CD4-positive, alpha-beta T cell treated with Interferon alpha-2 for 1 hour (primary cell): ENCODE measurements at places on chromosomes 7 and 10.

DNA sequence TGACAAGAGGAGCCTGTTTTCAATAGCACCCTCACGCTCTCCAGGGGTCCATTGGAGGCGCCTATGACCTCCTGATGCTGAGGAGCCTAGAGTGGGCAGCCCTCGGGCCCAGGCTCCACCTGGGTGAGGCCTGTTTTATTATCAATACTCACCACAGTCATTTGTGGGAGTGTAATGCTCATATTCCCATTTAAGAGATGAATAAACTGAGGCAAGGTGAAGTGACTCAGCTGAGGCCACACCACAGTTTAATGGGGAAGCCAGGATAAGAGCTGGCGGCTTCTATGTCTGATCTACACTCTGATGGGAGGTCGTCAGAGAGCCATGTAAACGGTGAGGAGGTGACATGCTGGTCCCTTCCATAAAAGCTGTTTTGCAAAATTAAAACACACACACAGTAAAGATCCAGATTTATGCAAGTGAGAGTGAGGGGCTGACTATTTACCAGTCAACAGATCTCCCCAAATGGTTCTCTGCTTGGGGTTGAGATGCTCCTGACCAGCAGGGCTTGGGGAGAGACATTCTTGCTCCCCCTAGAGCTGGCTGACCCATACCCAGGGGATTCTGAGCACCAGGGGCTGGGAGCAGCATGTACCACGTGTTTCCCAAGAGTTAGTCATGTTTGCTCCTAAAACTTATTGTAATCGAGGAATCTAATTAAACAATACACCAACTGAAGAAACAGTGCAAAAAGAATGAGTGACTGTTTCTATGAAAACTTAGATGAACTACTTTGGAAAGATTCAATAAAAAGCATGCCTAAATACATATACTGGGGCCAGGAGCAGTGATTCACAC is 81.0 kb upstream of the INSIG1 start:
- DNase-seq, result no peak

GRCh38 chr7:131974671-131975070 is 418.2 kb upstream of the PODXL start:
- DNase-seq, result no peak

- no peak for DNase-seq
Measured at GRCh38 chr10:113752553-113752952, 1.1 kb downstream of the PLEKHS1 start.

DNA sequence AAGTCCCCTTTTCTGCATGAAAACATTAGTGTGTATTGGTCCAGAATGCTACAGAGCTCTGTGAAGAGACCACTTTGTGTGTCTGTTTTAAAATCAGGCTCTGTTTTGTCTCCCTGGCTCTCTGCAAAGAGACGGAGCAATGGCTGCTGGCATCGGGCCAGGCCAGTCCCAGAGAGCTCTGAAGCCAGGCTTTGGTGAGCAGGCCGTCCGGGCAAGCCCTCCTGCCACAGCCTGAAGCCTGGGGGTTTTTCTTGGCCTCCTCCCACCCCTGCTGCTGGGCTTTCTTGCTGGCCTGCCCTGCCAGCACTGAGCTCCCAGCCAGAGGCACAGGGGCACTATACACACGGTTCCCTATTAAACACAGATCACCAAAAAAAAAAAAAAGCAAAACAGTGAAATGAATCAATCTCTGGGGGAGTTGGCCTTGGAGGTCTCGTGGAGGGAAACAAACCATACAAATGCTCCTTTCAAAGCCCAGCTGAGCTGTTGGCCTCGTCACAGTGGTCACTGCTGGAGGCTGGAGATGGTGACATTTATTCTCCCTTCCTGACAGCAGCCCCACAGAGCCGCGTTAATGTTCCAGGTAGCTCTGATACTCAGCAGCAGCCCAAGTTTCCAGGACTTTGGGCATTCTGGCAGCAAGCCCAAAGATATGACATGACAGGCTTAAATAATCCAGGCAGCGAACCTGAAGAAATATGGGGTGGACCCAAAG is 237.2 kb downstream of the TCF7L2 start:
- no peak for DNase-seq

- no peak for DNase-seq
Measured at GRCh38 chr7:107936312-107936711, 45.3 kb downstream of the DLD start.

DNA sequence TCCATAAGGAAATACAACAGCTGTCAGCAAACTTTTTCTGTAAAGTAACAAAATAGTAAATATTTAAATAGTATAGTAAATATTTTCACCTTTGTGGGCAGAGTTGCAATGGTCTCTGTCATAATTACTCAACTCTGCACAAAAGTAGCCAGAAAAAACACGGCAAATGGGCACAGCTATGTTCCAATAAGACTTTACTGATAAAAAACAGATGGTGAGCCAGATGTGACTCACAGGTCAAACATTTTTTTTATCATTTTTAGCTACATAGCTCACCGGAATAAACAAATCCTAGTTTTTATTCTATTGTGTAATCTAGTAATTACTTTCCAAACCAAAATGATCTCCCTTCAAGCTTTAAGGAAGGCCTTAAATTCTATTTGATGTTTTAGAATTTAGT is 55.3 kb downstream of the NCAPG2 start:
- no peak for DNase-seq

GRCh38 chr7:152076940-152077933 is 51.8 kb downstream of the GALNT11 start:
- no peak for DNase-seq

- DNase-seq, result no peak
Measured at GRCh38 chr7:121355574-121355973, 26.8 kb downstream of the WNT16 start.

DNA sequence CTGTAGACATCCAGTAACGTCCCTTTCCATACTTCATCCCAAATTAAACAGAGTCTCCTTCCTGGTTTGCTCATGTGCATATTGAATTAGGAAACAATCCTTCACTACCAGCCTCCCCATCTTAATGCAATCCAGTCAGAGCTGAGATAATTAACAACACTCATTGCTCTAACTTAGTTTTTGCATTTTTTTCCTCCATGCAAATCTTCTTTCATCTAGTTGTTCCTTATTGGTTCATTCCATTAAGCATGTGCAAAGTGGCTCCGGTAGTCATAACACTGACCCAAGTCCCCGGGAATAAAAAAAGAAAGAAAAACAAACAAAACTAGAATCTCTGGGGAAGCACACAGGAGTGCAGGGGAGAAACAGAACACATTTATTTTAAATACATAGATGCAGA is 1176.1 kb downstream of the GATA3 start:
- no peak for DNase-seq

GRCh38 chr7:30877015-30877769 is 34.5 kb upstream of the AQP1 start:
- DNase-seq, result no peak

- DNase-seq, result peak; percentile 4
Measured at GRCh38 chr7:39609113-39609934, 14.0 kb upstream of the RALA start.

DNA sequence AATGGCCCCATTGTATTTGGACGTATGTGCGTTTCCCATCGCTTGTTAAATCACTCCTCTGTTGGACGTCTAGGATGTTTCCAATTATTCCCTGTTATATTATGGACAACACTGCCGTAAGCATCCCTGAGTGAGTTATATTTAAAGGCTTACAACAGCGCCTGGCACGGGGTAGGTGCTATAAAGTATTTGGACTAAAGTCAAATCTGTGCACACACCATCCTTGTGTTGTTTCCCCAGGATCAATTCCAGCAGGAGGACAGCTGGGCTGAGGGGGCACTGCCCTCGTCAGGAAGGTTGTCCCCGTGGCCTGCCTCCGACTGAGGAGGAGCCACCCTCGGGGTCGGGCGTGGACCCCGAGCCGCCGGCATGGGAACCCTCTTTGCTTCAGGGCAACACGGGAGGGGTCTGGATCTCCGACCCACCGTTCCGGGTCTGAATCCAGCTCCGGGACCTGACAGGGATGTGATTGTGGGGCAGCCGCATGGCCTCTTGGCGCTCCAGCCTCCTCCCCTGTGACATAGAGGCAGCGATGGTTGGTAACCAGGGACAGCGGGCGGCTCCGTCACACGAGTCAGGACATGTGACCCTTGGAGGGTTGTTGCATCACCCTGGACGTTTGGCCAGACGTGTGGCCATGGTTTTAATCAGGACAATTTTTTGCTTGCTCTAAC is 1.5 kb upstream of the JAKMIP3 start:
- DNase-seq, result no peak

- no peak for DNase-seq
Measured at GRCh38 chr10:61669161-61669725, 6.5 kb downstream of the CABCOCO1 start.

GRCh38 chr10:71471957-71472365 is 75.2 kb downstream of the CDH23 start:
- no peak for DNase-seq

GRCh38 chr10:30915146-30915545 is 116.5 kb downstream of the ZNF438 start:
- DNase-seq, result no peak

DNA sequence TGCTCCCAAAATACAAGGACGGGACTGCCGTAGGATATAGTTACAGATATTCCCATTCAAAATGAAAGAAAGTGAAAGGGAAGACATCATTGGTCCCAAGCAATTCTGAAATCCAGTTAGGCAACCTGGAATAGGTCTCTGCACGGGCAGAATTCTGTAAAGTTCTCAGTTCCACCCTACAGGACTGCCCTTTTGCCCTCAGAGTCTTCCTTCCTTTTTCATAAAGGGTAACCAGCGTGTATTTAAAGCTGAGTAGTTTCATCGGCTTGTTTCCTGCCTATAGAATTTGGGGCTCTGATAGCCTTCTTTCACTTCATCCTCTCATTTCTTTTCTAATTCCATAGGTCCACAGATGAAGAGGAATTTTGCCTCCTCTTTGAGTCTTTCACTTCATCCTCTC is 20.0 kb downstream of the COPG2 start:
- no peak for DNase-seq

DNA sequence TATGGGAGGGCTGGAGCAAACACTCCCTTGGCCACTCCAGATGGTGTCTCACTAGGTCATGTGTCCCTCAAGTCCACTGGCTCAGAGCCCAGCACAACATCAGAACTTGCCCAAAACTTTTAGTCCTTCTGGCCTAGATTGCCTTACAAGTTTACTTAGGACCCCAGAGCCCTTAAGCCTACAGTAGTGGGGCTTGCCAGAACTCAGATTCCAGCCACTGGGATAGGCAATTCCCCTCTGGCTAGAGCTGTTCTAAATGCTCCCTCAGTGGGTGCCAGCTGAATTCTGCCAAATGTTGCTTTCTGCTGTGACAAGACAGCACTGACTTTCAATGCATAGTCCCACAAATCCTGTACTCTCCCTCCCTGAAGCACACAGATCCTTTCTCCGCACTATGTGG is 331.1 kb downstream of the HTR7 start:
- no peak for DNase-seq

GRCh38 chr10:11108356-11108755 is 90.7 kb downstream of the CELF2 start:
- DNase-seq, result no peak

GRCh38 chr10:107740962-107741690 is 576.6 kb upstream of the SORCS1 start:
- DNase-seq, result no peak

DNA sequence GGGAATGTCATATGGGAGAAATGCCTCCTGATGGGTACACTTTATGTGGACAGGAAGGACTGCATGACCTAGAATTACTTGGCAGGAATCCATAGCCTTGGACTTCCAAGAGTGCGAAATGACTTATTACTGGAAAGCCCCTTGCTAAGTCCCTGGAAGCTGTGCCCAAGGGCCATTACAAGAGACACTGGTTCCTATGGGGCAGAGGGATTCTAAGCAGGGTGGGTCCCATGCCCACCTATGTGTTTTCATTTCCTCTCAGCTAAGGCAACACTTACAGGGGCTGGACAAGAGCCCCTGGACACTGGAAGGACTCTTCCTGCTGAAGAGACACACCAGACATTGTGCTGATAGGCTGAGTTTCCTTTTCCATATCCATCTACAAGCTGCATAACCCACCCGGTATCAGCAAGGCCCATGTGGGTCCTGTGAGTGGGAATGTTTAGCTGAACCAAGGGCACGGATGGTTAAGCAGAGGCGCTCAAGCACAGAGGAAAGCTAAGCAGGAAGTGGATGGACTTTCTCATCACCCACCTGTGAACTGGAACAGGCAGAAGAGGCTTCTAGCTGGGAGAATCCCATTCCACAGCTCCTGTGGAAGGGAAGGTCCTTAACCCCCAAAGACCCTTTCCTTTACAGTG is 56.2 kb downstream of the XPNPEP1 start:
- no peak for DNase-seq

- DNase-seq, result no peak
Measured at GRCh38 chr7:130154501-130155317, 50.5 kb downstream of the TMEM209 start.

DNA sequence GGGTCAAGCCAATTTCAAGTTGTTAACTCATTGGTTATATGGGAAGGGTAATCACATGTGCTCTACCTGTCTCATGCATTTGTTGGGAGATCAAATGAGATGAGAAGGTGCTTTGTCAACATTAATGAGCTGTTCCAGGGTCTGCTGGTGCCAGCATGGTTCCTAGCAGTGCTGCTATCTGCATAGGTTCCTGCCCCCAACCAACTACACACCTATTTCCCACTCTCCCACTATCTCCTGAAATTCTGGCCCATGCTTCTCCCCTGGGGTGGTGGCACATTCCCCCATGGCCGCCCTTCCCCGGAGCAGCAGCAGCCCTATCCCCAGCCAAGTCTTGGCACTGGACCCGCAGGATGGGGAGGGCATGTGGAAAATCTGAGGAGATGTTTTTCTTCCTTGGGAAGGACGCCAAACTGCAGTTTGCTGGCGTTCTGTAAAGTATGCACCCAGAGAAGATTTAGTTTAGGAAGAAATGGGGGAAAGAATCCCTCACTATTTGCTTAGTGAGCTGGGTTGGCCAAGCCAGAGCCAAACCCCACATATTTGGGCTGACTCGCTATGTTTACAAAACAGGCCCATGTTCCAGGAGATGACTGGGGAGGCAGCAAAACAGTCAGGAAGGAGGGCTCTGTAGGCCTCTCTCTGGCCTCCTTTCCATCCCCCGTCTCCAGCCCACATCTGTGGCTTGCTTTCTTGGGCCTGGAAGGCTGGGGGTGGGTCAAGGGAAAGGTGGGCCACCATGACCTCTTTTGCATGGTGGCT is 42.5 kb downstream of the PPP1R3C start:
- no peak for DNase-seq

- DNase-seq, result no peak
Measured at GRCh38 chr7:135233570-135233969, at the start of gene STRA8. STRA8 (plus strand) TSS chr7:135233838; CDS start chr7:135240525, 6,687 bp downstream.

DNA sequence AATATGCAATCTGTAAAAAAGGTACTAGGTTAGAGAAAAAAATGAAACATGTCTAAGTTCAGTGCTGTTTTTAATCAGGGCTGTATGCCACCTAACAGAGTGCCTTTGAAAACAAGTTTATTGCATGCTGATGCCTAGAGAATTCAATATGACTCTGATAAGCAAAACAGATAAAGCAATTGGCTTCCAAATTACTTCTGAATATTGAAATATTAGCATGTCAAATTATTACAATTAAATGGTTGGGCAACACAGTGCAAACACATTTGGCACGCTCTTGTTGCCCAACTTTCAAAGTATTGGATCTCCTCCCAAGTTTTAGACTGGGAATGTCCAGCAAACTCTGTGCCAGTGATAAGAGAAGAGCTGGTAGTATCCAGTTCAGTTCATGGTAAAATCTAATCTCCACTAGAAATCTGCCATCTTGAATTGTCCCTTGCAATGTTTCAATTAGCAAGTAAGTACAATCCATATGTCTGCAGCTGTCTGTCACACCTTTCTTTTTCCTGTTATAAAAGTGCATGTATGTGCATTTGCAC is 65.2 kb upstream of the FAM133B start:
- no peak for DNase-seq

- no peak for DNase-seq
Measured at GRCh38 chr7:141280100-141280499, 206.2 kb downstream of the TMEM178B start.
